SHP77 treated with DMSO at 0.1 percent for 48 hours (cell line): ENCODE measurements at places on chromosomes 1 and 21.

DNA sequence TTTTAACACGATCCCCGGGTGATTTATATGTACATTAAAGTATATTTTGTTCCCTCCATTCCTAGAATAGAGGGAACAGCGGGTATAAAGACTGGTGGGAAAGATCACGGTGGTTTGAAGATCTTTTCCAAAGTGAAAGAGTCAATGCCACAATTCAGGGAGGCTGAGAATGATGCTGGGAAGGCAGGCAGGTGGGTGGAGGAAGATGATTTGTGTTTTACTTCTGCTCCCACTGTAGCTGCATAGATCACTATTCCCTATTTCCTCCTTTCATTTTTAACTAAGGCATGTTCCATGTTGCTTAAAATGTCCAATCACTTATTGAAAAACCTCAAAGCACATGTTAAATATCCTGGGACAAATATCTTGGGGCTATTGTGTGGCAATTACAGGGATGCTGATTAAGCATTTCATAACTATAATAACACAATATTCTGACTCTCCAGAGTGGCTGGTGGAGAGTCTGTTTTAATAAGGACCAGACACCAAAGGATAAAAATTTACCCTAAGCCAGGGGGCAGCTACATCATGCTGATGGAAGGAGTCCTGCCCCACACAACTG is 8.4 kb upstream of the LYST start:
- no peak for DNase-seq

- no peak for DNase-seq
These were observed 32.8 kb upstream of the RUNX1 start for GRCh38 chr21:35081861-35082260.

- no peak for DNase-seq
These were observed 25.4 kb downstream of the PLA2G4A start for GRCh38 chr1:186854102-186854501.

DNA sequence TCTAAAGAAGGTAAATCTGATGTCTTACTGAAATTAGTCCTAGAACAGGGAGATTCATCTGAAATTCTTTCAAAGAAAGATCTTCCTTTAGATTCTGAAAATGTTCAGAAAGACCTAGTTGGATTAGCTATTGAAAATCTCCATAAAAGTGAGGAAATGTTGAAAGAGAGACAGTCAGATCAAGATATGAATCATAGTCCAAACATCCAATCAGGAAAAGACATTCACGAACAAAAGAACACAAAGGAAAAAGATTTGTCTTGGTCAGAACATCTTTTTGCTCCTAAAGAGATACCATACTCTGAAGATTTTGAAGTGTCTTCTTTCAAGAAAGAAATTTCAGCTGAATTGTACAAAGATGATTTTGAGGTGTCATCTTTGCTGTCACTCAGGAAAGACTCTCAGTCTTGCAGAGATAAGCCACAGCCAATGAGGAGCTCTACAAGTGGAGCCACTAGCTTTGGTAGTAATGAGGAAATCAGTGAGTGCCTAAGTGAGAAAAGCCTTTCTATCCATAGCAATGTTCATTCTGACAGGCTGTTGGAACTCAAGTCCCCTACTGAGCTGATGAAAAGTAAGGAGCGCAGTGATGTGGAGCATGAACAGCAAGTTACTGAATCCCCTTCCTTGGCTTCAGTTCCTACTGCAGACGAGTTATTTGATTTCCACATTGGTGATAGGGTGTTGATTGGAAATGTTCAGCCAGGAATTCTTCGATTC is 61.6 kb upstream of the QSOX1 start:
- no peak for DNase-seq

GRCh38 chr1:15257309-15257708 is 10.3 kb downstream of the FHAD1 start:
- DNase-seq, result no peak

GRCh38 chr1:48228156-48228555 is 5.6 kb downstream of the SLC5A9 start:
- DNase-seq, result no peak

- no peak for DNase-seq
These were observed 40.6 kb downstream of the ERI3 start for GRCh38 chr1:44314452-44314851.

GRCh38 chr1:2499986-2500596 is 24.0 kb downstream of the PLCH2 start:
- DNase-seq, result no peak

GRCh38 chr1:48194801-48195200 is 27.7 kb upstream of the SLC5A9 start:
- DNase-seq, result no peak

- no peak for DNase-seq
These were observed 61.4 kb upstream of the DYNLT5 start for GRCh38 chr1:66690666-66691381.

DNA sequence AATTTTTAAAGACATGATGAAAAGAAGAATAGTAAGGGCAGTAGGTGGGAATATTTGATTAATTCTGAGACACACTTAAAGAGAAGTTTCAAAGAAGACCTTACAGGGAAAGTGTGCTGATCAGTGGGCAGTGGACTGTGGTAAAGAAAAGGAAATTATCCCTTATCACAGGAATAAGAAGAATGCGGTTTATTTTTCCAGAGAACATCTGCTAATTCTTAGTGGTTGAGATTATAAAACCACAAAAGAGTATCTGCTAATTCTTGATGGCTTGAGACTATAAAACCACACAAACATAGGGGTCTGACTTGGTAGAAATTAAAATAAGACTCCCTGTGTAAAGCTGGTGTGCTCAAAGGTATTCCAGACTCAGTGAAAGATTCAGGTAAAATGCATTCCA is 60.0 kb upstream of the KCTD3 start:
- no peak for DNase-seq

DNA sequence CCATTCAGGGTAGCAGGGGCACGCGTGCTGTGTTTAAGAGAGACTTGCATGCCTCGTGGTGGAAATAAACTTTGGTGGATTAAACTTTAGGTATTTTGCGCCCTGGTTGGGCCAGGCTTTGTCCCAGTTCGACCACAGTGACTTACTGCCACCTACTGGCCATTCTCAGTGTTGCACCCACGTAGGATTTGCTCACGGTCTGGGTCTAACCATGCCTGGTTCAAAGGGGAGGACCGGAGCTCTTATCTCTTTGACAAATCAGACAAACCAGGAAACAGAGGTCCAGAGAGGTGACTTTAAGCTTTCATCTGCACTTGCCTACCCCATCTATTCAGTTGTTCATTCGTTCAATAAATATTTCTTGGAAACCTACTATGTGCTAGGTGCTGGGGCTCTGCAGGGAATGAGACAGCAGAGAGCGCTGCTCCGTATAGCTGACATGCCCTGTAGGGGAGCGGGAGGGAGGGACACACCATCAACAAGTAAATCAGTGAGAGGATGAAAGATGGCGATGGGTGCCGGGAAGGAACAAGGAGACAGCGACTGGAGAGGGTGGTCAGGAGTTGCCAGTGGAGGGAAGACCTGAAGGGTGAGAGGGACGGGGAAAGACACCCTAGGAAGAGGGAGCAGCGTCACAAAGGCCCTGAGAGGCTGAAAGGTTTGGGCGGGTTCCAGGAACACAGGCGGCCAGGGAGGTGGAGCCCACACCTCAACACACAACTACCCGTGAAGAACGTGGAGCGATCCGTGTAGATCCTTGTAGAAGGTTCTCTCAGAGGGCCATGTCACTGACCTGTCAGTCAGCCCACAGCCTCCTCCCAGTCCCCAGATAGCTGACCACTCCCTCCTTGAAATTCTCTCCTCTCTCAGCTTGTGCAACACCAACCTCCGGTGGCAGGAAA is 27.2 kb upstream of the TINAGL1 start:
- DNase-seq, result peak; percentile 97

DNA sequence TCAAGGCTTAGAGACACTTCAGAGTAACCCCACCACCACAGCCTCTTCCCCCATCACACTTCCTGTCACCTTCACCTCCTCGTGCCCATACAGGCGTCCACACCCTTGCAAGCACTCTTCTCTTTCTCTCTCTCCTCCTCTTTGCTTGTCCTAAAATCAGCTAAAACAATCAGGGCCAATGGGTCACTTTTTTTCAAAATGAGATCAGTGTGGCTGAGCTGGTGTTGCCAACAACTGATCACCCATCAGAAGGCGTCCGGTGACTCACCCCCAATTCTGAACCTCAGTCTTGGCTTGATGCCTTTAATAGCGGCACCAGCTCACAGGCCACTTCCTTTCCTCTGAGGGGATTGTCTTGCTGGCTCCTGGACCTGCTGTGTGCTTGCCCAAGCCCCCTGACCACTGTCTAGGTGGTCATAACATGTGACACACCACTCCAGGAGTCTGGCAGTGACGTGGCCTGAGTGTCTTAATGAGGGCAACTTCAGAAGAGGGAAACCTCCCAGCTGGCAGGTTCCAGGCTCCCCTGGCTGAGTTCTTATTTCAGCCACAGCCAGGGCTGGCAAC is 1.6 kb downstream of the DRAXIN start:
- no peak for DNase-seq

DNA sequence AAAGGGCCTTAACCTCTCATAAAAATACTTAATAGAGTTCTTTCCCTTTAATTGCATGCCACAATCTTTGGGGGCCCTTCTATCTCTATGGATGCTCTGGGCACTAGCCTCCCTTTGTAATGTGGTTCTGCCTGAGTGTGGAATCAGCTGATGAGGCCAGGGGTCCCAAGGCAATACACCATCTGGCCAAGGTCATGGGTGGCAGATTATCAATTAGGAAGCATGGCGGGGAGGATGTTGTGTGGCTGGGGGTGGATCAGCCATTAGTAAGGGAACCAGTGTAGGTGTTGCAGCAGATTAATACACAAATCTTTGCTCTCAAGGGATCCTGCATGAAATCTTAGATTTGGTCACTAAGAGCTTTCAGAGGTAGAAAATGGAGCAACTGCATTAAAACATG is 35.3 kb downstream of the NHLH2 start:
- no peak for DNase-seq

DNA sequence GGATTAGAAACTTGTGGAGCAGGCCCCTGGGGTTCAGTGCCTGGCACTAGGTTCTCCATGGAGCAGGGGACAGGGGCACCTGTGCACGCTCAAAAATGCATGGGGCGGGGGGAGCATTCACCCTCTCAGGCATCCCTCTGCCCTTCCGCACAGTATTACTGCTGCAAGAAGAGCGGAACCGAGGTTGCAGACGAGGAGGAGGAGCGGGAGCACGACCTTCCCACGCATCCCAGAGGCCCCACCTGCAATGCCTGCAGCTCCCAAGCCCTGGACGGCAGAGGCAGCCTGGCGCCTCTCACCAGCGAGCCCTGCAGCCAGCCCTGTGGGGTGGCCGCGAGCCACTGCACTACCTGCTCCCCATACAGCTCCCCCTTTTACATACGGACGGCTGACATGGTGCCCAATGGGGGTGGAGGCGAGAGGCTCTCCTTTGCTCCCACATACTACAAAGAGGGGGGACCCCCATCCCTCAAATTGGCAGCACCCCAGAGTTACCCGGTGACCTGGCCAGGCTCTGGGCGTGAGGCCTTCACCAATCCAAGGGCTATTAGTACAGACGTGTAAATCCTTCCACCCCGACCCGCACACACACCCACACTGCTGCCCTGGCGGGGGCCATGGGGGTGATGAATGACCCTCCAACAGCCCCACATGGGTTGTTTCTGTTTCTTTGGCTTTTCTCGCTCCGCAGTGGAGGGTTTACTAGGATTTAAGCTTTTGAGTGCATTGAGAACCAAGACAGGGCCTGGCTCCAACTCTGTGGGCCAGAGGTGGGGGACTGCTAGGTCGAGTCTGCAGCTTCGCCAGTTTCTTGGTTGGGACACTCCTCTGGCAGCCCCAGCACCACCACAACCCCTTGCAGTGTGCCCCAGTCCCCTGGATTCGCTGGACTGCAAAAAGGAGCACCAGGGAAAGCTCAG is 63.7 kb downstream of the TOR1AIP2 start:
- DNase-seq, result no peak

DNA sequence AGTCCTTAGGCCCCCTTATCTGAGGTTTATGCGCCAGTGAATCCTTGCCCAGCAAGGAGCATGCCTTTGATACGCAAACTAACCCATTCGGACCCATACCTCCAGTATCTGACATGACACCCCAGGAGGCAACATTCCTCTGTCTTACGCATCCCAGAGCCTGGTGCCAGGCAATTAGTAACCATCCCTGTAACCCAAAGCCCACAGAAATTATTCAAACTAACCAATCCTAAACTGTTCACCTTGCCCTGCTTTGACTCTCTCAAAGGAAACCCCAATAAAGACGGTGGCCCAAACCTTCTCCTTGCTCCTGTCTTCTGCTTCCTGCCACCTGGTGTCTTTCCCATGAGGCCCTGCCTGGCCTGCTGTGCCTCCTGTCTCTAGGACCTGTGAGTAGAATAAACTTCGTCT is 36.4 kb downstream of the ZNF496 start:
- DNase-seq, result no peak

DNA sequence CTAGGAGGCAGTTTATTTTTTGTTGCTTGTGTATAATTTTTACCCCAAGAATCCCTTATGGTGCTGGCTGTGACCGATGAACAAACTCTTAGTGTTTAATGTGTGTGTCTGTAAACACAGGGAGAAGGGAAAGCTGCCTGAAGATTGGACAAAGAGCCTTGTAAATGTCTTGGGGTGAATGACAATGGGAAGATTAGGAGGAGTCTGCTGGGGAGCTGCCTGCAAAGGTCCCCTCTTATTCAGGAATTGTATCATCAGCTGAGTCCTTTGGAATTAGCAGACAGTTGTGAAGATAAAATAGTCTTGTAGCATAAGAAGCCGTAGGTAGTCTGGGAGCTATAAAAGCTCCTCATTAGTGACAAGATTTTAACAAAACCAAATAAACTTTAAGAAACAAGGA is 88.4 kb downstream of the RUNX1 start:
- no peak for DNase-seq

GRCh38 chr1:23449306-23449705 is 24.8 kb upstream of the TCEA3 start:
- DNase-seq, result no peak

- DNase-seq, result no peak
These were observed 25.4 kb downstream of the LDLRAD2 start for GRCh38 chr1:21837476-21837875.

- DNase-seq, result no peak
These were observed at the start of gene HPCA for GRCh38 chr1:32886004-32886827. Gene HPCA, plus strand, starts transcription at chr1:32886491. Its CDS starts 2,408 bp downstream, at chr1:32888899.

DNA sequence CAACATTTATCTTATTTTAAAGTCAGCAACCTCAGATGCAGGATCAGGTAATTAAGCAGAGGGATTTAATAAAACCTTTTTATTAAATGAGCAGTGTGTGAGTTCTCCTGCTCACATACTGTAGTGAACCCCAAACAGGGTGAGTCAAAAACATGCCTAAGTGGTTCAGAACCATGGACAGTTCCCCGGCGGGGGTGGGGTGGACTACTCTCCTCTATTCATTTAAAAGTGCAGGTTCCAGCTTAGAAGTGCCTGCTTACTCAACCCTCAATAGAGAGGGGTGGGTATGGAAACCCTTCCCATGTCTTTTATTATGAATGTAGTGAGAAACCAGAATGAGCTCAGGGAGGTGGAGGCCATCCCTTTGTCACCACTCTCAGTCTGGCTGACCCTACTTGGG is 397.9 kb downstream of the HHAT start:
- DNase-seq, result no peak

GRCh38 chr1:17520473-17521319 is 18.8 kb upstream of the ARHGEF10L start:
- no peak for DNase-seq

DNA sequence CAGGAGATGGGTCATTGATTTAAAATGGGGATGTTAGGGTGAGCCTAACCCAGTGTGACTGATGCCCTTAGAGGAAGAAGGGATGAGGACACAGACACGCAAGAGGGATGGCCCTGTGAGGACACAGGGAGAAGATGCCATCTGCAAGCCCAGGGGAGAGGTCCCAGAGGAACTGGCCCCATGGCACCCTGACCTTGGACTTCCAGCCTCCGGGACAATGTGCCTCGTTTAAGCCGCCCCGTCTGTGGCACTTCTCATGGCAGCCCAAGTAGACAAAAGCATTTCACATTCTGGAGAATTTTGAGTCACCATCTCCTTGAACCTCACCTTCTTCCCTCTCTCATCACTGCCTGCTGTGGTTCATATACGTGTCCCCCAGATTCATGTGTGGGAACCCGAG is 20.1 kb upstream of the PCBP3 start:
- DNase-seq, result no peak
